ENCODE measurements at places on chromosomes 13 and 19.

DNA sequence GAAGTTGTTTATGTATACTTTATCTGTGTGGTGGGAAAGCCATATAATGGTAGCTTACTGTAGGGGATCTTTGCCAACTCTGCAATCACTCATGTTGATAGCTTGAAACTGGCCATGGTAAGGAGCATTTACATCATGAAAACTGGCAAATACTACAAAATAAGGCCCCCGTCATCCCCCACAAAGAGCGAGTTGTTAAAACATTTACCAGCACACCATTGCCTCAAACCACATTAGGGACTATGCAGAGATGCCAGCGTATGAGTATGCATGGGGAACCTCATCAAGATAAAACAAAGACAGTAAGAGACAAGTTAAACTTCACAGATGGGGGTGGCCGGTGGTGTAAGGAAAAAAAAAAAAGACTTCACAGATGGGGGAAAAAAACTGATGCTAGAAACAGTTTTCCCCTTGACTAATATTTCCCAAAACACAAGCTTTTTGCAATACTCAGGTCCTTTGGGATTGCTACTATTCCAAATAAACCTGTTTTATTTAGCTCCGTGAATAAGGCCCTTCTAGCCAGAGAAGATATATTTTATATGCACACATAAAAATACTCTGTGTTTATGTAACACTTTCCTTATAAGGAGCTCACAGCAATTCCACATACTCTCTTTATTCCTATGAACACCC, 70.6 kb upstream of the SERP2 start:
- no peak for DNase-seq

- no peak for DNase-seq
Measured at GRCh38 chr13:103354171-103354570, 288.0 kb upstream of the SLC10A2 start.

DNA sequence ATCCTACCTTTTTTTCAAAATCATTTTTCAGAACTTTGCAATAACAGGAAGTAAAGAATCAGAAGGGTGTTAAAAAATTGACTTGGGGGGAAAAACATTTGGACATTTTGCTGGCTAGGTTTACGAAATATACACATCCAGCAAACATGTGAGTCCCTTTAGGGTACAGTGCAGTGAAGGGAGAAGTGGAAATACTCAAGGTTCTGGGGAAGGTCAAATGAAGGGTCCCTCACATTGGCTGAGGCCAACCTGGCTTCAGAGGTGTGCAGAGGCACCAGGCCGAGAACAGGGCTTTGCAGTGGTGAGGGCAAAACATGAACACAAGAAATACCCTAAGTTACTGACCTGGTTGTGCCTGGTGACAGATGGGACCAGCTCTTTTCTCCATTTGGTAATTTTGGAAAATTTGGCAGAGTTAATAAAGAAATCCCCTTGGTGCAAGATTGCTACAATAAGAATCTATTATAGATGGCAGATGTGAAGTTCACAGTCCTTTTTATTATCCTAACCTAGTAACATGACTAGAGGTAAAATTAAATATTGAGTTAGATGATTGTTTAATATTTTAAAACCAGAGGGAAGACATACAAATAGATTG, 1.5 kb upstream of the UPF3A start:
- DNase-seq, result no peak

DNA sequence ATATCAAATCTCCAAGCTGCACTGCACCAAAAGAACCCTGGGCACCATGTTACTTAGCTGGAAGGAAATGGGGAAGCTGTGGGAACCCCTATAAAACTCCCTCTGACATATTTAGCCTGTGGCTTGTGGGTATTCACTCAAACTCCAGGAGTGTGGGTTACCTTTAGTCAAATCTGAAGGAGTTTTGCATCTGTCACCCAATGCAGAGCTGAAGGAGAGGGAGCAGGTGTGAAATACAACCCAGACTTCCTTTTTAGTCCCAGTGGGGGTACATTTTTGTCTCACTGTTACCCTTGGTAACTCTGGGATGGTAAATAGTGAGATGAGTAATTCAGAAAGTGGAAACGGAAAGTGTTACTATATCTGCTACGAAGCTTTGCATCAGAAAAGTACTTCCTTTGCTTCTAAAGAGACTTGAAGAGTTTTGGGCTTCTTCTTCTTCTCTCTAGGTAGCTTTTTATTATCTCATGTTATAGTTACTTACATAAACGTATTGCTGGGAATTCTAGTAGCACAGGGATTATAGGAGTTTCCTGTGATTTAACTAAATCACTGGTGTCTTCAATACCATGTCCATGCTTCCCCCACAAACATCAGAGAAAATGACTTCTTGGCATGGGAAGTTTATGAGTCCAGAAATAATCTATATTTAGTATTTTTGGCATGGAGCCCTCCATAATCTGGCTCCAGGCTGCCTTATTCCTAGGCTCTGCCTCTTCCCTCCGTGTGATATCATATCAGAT, 105.9 kb downstream of the AKAP11 start:
- DNase-seq, result no peak
